NCI-H1436 treated with DMSO at 0.1 percent for 48 hours (cell line): ENCODE measurements at places on chromosomes 2 and 18.

GRCh38 chr18:26648509-26649192, 100.3 kb upstream of the KCTD1 start:
- DNase-seq, result no peak

GRCh38 chr2:54531558-54531957, 75.4 kb downstream of the SPTBN1 start:
- no peak for DNase-seq

GRCh38 chr2:145789636-145790035, 1269.7 kb upstream of the ZEB2 start:
- no peak for DNase-seq

- DNase-seq, result no peak
Measured at GRCh38 chr2:196370381-196370780, 199.0 kb upstream of the STK17B start.

DNA sequence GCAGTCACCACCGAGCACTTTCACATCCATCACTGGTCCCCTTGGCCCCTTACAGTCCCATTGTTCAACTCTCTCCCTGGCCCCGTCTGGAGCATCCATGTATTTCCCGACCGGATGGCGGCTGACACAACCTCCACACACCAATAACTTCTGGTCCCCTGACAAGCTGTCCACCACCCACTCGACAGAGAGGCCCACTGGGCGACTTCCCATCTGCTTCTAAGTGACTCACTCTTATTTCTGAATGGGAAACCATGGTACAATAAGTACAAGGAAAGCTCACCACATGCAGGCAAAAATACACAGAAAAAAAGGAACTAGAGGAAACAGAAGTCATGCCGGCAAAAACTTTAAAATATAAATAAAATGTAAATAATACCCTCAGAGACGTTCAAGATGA, 82.9 kb upstream of the RAB12 start:
- no peak for DNase-seq

GRCh38 chr18:9960258-9960904, 46.6 kb downstream of the VAPA start:
- no peak for DNase-seq

- no peak for DNase-seq
Measured at GRCh38 chr2:96608469-96609455, 29.4 kb downstream of the KANSL3 start.

DNA sequence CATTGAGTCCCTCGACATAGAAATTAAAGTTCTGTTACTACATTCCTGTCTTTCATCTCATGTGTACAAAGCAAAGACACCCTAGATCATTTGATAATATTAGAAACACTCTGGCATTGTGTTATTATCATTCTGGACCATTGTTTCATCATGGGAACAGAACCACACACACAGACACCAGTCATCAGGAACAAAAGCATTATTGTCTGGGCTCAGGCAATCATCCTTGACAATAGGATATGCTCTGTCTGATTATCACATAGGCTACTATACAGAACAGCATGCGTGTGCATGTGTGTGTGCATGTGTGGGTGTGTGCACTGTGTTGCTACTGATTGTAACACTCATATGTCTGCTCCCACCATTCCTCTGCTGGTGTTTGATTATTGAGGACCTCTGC, 242.5 kb downstream of the SH3BP4 start:
- DNase-seq, result no peak

GRCh38 chr2:120494446-120494845, 148.5 kb downstream of the INHBB start:
- no peak for DNase-seq

GRCh38 chr18:24138409-24138788, 463 bp upstream of the CABYR start:
- no peak for DNase-seq

GRCh38 chr2:85524336-85524908, 14.5 kb upstream of the MAT2A start:
- no peak for DNase-seq

DNA sequence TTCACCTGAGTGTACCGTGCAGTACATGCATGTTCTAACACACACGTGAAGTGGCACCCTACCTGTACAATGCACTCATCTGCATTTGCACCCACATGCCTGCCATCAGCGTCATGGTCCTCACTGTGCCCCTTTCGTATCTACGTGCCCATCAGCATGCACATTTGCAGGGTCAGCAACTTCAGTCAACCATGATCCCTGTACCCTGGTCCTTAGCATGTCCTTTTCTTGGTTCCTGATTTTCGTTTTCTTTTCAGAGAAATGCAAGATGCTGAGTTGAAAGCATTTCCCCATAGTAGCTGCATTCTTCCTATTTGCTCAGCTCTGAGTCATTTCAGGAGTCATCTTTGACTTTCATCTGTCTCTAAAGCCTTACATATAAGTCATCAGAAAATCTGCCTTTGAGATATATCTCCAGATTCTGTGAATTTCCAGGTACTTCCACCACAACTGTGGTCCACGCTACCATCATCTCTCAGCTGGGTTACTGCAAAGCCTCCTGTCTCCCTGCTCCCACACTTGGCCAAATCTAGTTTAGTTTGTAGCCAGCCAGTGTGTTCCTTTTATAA, 14.7 kb upstream of the PUM2 start:
- DNase-seq, result no peak

GRCh38 chr2:229910147-229910831, 11.5 kb downstream of the TRIP12 start:
- DNase-seq, result no peak

- DNase-seq, result no peak
Measured at GRCh38 chr2:45559436-45559835, 51.6 kb downstream of the SRBD1 start.

DNA sequence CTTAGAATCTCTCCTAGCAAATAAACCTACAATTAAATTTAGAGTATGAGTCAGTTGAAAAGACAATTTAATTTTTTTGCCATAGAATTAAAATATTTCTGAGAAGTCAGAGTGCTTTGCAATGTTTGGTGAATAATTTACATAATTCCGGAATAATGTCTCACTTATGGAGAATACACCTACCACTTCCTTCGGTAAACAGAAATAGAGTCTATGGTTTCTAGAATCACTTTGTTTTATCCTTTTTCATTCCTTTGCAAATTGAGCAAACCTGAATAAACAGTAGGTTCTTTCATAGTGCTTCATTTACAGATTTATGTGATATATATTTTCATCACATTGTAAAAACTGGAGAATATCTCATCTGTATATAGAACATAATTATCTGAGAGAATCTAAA, 211.7 kb downstream of the PMAIP1 start:
- no peak for DNase-seq

DNA sequence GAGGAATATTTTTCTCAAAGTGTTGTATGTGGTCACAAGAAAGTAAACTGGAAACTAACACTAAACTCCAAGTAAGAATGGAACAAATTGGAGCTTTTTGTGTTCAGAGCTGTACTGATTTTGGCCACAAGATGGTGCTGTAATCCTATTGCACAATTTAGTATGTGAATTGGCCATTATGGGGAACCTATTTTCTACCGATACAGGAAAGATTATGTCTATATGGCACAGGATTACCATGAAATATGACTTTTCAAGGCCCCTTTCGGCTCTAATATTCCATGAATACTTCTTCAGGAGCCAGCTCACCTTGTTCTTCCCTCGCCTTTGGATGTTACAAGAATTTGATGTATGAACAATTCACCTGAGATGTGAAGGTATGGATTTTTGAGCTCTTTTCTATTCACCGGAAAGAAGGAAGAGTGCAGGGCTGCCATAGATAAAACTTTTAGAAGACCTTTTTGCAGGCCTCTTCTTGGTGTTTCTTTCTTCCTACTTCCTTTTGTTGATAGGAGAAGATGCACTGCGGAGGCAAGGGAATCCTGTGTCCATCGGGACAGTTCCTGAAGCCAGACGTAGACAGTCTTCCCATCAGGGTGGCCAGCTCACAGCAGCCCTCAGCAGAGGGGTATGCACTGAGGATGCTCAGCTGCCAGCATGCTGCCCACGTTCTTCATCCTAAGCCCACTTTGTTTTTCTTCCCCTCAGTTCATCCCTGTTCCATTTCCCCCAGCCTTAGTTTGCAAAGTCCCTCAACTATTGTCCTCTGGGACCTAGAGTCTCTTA, 13.3 kb downstream of the MRPL44 start:
- peak; percentile 21 for DNase-seq

DNA sequence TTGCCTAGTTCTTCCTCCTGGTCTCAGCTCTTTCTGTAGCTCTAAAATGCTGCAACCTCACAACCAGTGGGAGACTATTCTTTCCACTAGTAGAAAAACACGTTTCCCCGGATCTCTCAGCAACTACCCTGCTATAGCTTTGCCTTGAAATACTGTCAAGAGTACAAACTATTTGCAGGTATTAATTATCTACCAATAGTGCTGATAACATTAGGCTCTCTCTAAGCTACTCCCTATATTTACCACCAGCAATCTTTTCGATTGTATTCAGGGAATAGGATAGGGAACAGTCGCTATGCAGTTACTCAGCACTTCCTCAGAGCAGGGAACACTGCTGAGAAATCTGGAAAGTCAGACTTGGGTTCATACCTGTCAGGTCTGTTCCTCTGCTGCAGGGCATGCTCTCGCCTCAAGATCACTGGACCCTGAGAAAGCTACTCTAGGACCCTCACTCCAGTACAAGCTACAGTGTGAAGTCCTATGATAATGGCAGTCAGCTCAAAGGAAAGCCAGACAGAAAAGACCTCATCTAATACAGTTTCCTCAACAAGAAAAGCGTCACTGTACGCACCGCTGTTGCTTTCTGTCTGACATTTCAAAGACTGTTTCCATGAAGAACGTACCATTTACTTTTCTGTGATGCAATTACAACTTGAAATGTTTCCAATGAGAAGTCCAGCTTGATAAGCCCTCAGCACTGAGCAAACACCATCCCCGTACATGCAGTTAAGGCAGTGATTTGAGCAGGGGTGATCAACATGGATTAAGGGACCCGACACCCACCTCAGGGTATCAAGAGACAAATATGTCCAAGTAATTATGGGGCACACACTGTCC, 22.7 kb downstream of the GDF7 start:
- no peak for DNase-seq

DNA sequence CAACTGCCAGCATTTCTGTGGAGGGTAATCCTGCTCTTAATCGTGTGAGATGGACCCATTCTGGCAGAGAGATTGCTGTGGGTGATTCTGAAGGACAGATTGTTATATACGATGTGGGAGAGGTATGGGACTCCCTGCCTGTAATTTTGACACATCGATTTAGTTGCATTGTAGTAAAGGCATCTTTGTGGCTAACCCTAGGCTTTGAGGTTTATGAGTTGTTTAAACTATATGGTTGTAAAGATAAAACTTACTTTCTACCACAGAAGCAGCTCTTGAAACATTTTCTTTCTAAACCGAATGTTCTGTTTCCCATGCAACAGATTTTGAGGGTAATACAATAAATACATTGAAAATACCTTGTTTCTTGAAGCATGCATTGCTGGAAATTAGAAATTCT, 58.5 kb downstream of the DYNC1I2 start:
- no peak for DNase-seq

- DNase-seq, result no peak
Measured at GRCh38 chr2:118062048-118062447, 26.2 kb upstream of the INSIG2 start.

DNA sequence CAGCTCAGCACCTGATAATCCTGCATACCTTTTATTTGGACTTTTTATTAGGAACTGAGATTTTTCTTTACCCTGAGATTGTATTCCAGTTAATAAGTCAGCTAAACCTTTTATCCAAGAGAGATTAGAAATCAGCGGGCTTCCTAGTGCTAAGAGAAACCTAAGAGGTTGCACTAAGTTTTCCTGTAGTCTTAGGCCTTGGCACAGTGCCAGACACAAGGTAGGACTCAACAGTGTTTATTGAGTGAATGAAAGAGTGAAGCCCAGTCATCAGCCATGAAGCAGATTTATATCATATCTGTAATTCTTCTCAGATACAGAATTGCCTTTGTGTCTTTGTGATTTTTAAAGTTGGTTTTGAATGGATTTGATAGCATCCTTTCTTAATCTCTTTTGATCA, 13.6 kb downstream of the OTX1 start:
- no peak for DNase-seq

DNA sequence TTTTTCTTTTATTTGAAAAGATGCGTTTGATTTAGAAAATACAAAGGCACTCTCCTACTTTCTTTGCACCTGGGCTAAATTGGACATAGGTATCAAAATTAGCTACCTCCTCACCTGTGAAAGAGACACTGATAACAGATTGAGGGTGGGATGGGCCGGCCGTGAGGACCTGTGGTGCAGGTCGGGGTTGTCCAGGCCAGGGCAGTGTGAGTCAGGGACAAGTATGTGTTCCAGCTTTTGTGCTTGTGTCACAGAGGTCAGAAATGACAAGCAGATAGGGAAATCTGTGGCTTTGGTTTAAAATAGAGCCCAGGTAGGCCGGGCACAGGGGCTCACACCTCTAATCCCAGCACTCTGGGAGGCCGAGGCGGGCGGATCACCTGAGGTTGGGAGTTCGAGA, 22.6 kb downstream of the MYL12B start:
- DNase-seq, result no peak

GRCh38 chr2:80363330-80363729, 58.8 kb upstream of the LRRTM1 start:
- DNase-seq, result no peak

DNA sequence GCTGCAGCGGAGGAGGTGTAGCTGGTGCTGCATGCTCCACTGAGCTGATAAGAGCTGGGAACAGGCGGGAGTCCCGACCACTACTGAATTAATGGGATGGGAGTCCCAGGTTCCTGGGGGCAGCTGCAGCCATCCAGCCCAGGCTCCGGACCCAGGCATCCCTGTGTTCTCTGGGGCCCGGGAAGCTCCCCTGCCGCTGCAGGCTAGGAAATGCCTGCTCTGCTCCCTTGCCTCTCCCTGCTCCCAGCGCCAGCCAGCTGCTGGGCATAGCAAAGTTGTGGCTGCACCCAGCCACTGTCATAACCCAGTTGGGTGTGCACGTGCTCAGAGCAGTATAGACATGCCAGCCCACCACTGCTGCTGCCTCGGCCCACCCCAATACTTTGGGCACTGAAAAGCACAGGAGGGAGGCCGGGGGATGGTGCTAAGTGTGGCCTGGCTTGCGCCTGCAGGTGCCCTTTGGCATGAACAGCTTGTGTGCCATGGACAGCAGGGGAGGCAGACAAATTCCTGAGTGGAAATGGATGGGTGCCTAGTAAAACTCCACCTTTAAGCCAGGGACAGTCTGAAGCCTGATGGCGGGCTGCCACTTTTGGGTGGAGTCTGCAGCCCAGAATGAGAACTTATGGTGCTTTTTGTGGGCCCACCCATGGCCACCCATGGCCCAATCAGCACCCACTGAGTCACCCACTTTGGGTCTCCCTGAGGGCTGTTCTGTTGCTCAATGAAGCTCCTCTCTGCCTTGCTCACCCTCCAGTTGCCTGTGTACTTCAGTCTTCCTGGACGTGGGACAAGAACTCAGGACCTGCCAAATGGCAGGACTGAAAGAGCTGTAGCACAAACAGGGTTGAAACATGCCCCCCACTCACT, 219.3 kb upstream of the TMEFF2 start:
- no peak for DNase-seq

- no peak for DNase-seq
Measured at GRCh38 chr18:41206341-41206830, 748.6 kb upstream of the PIK3C3 start.

DNA sequence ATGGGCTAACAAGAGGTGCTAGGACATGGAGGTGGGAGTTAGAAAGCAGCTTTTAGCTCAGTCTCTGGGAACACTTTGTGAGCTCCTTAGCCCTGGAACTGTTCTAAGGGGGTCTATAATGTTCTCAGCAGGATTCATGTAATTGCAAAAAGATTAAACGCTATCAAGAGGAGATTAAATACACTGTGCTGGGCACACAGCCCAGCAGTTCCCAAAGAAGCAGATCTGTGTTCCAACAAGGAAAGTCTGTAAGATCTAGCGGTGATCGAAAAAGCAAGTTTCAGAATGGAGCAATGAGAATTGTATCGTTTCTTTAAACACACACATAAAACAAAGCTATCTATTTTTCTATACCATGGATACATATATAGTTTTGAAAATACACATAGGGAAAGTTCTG, 2.4 kb upstream of the ARID5A start:
- no peak for DNase-seq
